Lung microvascular endothelial cell (primary cell): ENCODE measurements at places on chromosomes 13 and 19. TPM values are rescaled to one million over a fixed set of nuclear protein-coding genes. Genes with fewer than 3 reads are reported as not detected.

GRCh38 chr13:84896128-84896527 is 903.1 kb downstream of the SLITRK6 start:
- peak; percentile 65 for DNase-seq

DNA sequence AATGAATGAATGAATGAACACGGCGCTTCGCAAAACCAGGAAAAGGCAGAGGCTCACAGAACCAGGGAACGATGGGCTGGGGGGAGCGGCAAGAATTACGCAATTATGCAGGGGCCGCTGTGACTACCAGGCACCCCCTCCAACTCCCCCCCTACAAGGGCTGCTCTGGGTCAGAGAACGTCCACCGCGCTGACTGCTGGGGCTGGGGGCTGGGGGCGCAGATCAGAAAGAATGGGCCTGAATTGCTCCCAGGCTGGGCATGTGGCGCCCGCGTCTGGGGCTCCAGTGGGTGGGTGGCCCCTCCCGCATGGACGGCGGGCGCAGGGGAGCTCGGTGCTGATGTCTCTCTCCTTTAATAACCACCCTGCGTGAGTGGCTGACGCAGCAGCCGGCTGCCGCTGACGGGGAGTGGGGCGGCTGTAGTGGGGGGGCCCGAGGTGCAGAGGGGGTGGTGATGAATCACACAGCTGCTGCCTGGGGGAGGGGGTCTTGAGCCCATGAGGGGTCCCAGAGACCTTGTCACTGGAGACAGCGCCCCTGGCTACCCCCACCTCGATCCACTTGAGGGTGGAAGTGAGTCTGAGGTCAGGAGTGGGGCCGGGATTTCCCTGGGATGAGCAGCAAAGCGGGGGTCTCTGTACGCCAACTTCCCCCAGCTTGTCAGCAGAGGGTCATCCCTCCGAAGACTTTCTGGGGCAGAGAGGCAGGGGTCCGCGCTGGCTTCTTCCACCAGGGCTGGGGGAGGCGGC is 1.5 kb upstream of the CIRBP start:
- no peak for DNase-seq

- peak; percentile 53 for DNase-seq
Measured at GRCh38 chr19:3047496-3048189, 14.7 kb downstream of the TLE5 start.

DNA sequence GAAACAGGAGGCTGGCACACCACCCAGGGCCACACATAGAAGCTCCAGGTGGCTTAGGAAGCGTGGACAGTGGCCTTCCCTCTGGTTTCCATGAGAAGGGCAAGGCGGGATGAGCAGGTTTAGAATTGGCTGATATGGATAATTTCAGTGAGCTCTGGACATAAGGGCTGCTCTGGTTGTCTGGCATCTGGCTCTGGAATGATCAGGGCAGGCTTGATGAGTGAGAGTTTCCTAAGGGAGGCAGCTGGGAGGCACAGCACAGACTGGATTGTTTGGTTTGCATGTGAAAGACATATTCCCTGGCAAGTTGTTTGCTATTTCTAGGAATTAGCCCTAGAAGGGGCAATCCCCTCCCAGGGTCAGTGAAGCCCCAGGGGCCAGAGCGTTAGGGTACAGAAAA is 129.5 kb downstream of the ATP8A2 start:
- DNase-seq = no peak

DNA sequence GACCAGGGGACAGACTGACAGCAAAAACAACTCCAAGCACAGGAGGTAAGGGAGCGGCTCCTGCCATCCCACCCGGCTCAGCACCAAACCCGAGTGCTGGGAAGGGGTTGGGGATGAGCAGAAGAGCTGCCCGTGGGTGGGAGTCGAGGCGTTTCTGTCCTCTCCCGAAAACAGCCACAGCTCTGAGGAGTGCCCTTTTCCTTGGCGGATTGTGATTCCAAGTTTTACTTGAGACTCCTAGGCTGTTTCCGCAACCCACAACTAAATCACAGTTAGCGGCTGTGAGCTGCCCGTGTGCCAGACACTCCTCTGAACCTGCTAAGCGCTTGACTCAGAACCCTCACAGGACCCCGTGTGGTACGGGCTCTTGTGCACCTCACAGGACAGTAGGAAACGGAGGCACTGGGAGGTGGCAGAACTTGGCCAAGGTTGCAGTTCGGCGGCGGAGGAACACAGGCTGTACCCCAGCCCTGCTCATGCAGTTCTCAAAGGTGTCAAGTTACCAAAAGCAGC is 21.4 kb downstream of the CFAP97D2 start:
- DNase-seq = no peak

DNA sequence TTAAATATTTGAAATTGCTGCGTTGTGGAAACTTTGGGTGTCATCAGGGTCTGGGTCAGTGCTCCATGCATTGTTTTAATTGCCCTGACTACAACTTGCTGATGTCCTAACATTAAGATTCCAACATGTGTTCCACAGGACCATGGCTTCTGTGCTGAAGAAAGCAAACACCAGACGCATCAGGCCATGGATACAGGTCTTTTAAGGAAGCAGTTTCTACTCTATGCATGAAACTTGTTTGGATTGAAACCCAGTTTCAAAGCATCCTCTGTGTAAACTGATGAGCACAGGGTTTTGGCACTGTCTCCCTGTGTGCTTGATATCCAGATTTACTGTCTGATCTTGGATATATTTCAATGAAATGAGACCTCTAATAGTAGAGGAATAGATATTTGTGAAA is 328.4 kb upstream of the SLC10A2 start:
- DNase-seq = no peak

DNA sequence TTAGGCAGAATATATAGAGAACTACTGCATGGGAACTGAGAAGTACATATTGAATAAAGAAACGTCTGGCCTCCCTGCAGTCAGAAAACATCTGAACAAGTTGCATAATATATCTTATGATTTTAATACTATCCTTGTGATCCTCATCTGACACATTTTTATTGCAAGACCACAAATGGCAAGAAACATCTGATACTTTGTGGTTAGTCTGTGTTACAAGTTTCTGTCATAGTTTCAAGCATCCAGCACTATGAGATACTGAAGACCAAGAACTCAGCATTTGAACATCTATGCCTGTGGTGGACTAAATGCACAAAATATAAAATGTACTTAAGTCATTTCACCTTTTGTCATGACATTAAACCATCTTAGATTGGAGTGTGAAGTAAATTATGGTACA is 1175.8 kb upstream of the MIR17HG start:
- no peak for DNase-seq

- no peak for DNase-seq
Measured at GRCh38 chr13:51998723-51999509, 12.3 kb downstream of the ATP7B start.

GRCh38 chr19:51761696-51762095 is 716 bp downstream of the FPR2 start:
- no peak for DNase-seq

DNA sequence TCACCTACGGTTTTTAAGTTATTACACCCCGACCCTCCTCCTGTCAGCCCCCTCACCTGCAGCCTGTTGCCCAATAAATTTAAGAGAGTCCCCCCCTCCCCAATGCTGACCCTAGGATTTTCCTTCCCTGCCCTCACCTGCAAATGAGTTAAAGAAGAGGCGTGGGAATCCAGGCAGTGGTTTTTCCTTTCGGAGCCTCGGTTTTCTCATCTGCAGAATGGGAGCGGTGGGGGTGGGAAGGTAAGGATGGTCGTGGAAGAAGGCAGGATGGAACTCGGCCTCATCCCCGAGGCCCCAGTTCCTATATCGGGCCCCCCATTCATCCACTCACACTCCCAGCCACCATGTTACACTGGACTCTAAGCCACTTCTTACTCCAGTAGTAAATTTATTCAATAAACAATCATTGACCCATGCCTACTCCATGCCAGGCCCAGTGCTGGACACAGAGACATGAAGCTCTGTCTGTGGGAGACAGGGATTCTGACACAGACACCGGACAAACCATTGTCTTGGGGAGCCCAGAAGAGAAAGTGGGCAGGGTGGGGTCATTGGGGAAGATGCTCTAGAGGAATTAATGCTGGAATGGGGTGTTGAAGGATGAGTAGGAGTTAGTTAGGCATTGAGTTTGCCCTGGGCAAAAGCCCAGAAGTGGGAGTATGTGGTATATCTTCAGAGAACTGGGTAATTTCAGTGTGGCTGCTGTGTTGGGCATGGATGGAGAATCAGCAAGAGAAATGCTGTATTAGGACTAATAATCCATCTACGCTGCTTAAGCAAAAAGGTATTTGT is 19.2 kb downstream of the CKM start:
- DNase-seq = no peak

GRCh38 chr19:35888398-35888797 is 11.9 kb downstream of the NFKBID start:
- DNase-seq = no peak

DNA sequence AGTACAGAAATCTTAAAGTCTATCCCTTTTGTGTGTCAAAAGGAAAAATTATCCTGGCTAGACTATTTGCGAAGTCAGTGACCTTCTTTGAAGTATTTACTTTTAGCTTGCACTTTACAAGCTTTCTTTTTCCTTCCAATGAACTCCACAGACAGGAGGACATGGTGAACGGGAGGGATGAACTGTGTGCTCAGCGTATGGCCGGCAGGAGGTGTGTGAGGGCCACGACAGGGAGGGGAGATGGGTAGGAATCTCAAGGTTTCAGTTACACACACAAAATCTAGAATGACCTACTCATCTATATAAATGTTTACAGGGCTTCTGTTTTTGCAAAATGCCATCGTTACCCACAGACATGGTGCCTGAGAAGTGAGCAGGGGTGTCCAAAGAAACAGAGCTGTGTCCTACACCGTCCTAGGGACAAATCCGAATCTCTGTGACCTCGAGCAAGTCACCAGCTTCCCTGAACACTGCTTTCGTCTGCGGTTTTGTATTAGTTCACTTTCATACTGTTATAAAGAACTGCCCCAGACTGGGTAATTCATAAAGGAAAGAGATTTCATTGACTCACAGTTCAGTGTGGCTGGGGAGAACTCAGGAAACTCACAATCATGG is 537.2 kb downstream of the LIG4 start:
- no peak for DNase-seq

- DNase-seq = no peak
Measured at GRCh38 chr19:19232261-19232721, 20.5 kb downstream of the NCAN start.

GRCh38 chr13:50928102-50928501 is 18.5 kb downstream of the RNASEH2B start:
- DNase-seq = no peak

DNA sequence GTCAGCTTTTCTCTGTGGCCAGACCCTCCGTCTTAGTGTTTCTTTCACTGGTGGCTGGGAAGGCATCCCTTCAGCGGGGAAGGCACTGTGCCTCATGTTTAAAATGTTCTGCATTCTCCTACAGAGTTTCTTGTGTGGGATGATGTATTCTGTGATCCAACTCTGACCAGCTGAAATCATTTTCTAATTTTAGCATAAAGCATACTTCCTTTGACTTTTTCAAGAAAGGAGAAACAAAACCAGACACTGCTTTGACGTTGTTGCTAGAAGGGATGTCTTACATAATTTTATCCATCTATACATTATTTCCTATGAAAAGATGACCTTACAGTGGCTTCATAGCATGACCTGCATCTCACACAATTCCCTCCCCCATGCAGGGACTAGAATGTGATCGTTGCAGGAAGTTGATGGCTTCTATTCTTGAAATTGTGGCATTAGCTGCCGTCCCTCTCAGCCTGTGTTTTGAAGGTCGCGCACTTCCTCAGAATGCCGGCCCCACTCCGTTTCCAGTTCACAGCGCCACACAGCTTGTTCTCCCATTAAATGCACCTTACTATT is 38.6 kb upstream of the TEX29 start:
- DNase-seq = no peak

GRCh38 chr19:28710278-28710677 is 502.7 kb downstream of the UQCRFS1 start:
- peak; percentile 75 for DNase-seq

GRCh38 chr13:95492044-95492801 is 60.3 kb upstream of the CLDN10 start:
- peak; percentile 18 for DNase-seq

GRCh38 chr19:23784274-23784673 is 25.6 kb upstream of the ZNF681 start:
- no peak for DNase-seq

- DNase-seq = no peak
Measured at GRCh38 chr13:109738298-109738746, 48.1 kb downstream of the IRS2 start.

GRCh38 chr19:38692458-38693379 is 45.3 kb downstream of the ACTN4 start:
- peak; percentile 45 for DNase-seq

- peak; percentile 72 for DNase-seq
Measured at GRCh38 chr19:8336072-8336569, 6.9 kb downstream of the KANK3 start.

DNA sequence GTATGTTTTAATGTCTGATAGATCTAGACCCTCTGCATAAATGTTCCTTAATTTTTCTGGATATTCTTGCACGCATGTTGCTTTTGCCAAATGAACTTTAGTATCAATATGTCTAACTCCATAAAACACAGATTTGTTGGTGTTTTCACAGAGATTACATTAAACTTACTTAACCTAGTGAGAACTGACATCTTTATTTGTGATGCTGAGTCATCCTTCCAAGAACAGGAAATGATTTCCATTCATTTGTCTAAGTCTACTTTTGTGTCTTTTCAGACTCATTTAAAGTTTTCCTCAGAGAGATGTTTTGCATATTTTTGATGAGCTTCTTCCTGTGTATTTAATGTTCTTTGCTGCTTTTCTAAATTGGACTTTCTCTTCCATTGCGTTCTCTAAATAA is 184.0 kb downstream of the SLC7A1 start:
- DNase-seq = no peak

DNA sequence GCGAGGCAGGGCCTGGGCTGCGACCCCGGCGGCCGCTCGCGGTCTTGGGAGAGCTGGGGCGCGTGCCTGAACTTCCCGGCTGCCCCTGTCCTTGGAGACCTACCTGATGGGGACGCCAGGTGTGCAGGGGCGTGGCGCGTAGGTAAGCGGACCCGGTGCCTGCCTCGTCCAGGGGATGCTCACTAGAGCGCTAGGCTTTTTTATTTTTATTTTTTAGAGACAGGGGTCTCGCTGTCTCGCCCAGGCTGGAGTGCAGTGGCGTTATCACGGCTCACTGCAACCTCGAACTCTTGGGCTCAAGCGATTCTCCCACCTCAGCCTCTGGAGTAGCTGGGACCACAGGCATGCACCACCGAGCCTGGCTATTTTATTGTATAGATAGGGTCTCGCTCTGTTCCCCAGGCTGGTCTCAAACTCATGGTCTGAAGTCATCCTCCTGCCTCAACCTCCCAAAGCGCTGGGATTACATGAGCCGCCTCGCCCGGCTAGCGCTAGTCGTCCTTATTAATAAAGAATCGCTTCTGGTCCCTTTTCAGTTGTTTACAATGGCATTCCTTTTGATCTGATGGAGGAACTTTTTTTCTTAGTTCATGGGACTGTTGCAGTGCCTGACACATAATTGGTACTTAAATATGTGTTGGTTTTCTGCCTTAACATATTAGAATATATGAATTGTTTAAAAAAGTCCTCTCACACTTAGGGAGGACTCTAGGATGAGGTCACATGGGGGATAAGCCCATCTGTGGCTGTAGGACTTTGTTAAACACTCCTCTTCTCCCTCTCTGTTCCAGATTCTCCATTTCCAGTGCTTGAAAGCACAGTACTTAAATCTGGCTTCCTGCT is 812 bp downstream of the DPY19L3 start:
- no peak for DNase-seq

GRCh38 chr19:53422551-53422950 is 9.2 kb upstream of the ZNF761 start:
- no peak for DNase-seq

- DNase-seq = no peak
Measured at GRCh38 chr13:48535766-48536165, 2.9 kb upstream of the RCBTB2 start.

The CRLF1 gene
- not detected in 2 replicates for total RNA-seq

The ONECUT3 gene
- total RNA-seq = not detected in 2 replicates

The CYSLTR2 gene
- under 0.01 TPM in 1 of 2 replicates, not detected in the other for total RNA-seq

The ACER1 gene
- total RNA-seq = not detected in 2 replicates

The RNU6-9 gene
- not detected in 2 replicates for total RNA-seq
